Activated T-cell treated with anti-CD3 and anti-CD28 coated beads, Interleukin-2, amount 50 U/mL, for 1 hour (primary cell): ENCODE measurements at places on chromosomes 1 and 21.

GRCh38 chr1:171247501-171247900 lies 793 bp upstream of the FMO1 start:
- no peak for DNase-seq

DNA sequence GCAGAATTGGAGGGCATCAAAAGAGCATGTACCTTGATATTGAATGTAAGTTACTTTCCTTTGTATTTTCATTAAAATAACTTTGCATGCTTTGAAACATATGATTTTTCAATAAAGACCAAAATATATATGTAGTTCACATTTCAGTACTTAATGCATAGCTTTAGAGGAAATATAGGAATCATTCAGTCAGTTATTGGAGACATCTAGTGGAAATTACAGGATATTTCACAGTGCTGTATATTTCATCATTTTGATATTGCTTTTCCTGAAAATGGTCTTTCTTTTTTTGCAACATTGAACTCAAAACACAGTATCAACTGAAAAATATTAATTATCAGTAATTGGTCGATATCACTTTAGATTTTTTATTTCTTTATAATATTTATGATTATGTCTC lies 375.8 kb downstream of the NCAM2 start:
- DNase-seq = no peak

DNA sequence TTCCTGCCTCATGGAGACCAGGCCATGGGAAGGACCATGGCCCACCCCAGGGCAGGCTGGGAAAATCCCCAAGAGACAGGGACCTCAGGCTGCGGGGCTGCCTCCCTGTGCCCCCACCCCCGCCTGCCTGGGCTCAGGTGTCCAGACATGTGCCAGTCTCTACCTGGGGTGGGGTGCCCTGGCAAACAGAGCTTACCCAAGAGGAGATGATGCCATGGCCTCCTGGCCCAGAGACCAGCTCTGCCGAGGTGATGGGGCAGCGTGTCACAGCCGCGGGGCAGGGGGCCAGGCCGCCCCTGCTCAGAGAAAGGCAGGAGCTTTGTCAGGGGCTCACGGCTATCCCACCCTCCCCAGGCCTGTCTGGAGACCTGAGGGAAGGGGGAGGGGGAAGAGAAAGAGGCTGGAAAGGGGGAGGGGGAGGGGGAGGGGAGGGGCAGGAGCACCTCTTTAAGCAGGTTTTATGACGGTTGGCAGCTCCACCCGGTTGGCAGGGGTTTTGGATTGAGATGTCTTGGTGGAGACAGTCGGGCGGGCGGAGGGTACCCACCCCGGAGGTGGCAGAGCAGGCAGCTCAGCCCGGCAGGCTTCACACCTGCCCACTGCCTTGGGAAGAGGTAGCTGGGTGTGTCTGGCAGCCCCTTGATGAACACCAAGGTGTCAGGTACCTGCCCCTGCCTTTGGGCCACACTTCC lies 101.5 kb upstream of the IFFO2 start:
- no peak for DNase-seq

GRCh38 chr1:28668191-28668955 lies at the start of gene GMEB1:
GMEB1 (plus strand) TSS chr1:28668784; CDS start chr1:28683613, 14,829 bp downstream.
- peak; percentile 83 for DNase-seq

DNA sequence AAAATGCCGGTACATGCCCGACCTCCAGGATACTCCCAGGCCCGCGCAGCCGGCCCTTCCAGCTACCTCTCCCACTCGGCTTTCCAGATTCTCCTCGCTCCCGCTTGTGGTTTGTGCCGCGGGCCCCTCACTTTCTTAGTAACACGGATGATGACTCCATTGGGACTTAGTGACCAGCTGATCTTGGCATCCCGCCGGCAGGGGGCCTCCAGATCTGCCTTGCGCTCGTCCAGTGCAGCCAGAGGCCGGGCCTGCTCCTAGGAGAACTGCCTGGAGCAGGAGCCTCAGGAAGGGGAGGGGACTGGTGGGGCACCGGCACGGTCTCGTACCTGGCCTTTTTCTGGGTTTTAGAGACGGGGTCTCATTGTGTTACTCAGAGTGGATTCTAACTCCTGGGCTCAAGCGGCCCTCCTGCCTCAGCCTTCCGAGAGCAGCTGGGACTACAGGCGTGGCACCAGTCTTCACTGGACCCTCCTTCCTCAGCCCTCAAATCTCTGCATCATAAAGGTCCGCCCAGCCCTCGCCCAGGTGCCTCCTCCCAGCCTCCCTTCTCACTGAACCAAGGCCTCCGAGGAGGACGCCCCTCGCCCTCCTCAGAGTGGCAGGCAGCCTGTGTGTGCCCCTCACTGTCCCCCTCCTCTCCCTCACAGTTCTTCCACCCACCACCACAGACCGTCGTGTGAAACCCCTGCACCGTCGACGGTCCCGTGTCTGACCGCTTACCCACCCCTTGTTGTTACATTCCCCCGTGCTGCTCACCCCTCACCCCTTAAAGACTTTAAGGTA lies 78.6 kb downstream of the SLC25A24 start:
- DNase-seq = no peak

DNA sequence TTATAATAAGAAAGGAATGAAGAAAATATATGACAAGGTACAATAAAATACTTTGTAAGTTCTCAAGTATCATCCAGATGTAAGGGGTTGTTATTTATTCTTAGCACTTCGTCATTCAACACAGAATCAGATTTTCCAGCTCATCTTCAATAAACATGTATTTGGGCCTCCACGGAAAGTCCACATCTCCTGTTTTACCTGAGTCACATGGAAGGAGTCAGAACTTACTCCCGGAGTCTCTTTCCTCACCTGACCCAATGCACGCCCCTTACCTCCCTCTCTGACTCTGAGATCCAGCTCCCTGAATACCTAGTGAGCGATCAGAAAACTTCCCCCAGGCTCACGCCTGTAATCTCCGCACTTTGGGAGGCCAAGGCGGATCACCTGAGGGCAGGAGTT lies 1.5 kb upstream of the PMVK start:
- no peak for DNase-seq

- no peak for DNase-seq
Observed at GRCh38 chr1:58107943-58108342, 438.6 kb downstream of the OMA1 start.

DNA sequence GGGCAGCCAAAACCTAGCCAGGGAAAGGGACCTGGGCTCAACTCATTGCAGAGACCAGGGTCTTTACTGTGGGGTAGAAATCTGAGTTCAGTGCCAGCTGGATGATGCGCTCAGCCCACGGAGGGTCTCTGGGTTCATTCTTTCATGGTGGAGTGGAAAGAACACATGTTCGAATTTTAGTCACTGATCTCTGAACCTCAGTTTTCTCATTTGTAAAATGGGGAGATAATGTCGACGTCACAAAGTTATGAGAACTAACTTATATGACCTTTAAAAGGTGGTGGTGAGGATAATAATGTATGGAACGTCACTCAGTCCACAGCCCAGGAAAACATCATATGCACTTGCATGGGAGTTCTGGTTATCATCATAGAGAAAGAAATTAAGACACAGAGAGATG lies 1.2 kb upstream of the TAL1 start:
- no peak for DNase-seq

DNA sequence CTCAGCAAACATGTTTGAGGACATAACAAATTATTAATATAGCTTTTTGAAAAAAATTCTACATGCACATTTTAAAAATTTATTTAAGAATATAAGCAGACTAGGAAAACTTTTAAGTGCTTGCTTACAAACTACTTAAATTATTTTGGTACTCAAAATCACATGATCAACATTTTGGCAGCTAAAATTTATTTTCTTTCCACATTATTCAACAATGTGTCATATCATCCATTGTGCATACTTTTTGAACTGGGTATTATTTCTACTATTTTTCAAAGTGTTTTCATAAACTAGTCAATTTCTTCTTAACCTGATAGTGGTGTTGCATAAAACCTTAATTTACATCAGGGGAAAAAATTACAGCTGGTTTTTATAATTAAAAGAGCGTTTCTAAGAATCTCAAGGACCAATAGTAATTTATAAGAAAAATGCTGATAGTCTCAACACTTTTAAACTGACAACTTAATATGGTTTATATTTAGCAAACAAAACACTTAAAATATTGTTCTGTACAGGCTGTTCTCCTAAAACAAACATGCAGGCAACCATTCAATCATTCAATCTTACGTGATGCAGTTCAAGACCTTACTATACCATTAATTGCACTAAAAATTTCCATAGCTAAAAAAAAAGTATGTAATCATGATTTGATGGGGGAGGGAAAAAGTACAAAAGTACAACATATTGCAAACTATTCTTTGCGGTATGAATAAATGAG lies 105.0 kb downstream of the GPATCH2 start:
- no peak for DNase-seq

DNA sequence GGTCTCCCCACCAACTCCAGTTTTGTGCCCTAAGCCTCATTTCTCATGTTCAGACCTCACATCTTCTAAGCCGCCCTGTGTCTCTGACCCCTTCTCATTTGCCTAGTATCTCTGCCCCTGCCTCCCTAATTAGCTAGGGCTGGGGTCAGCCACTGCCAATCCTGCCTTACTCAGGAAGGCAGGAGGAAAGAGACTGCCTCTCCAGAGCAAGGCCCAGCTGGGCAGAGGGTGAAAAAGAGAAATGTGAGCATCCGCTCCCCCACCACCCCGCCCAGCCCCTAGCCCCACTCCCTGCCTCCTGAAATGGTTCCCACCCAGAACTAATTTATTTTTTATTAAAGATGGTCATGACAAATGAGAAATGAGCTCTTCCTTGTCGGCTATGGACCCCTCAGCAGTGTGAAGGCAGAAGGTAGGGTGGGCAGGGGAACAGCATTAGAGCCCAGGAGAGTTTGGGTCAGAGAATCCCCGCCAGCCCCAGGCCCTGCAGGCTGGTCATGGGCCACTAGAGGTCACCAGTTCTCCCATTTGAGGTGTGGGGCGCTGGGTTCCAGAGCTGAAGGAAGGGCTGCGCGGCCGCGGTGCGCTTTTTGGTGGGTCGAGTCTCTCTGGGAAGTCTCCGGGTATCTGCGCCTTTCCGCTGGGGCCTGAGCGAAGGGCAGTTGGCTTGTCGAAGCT lies 11.5 kb downstream of the ADAMTSL4 start:
- peak; percentile 84 for DNase-seq

DNA sequence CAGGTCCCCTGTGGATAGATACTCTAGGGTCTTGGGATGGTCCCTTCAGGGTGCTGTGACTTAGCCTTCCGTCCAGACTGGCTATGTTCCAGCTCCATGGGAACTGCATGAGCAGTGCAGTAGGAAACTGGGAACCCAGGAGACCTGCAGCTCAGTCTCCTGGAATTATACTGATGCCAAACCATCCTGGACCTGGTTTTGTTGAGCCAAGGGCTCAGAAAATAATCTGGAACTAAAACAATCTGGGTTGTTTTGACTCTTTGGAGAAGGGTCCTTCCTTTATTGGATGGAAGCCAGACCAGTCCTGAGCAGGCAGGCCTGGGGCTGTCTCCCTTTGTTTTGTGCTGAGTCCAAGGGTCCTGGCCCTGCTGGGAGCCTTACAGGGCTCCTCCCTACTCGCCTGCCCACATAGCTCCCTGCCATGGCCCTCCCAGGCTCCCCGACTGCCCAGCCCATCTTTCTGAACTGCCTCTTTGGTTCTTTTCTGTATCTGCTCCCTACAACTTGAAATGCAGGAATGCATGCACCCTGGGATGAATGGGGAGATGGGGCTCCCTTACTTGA lies 1.2 kb downstream of the IPO13 start:
- no peak for DNase-seq

DNA sequence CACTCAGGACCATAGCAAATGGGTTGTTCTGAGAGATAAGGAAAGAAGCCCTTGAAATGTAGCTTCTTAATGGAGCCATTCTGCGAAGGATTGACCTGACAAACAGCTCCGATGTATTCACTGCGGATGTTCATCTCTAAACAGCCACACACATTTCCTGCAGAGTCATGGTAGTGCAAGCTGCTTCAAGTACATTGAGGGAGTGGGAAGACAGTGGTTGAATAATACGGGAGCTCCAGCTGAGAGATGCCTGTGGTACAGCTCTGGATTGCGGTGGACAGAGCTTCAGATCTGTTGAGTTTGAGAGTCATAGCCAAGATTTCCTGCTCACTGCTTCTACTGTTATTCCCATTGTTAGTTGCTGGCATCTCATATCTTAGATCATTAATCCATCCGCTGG lies 86.6 kb downstream of the ZBTB18 start:
- no peak for DNase-seq

DNA sequence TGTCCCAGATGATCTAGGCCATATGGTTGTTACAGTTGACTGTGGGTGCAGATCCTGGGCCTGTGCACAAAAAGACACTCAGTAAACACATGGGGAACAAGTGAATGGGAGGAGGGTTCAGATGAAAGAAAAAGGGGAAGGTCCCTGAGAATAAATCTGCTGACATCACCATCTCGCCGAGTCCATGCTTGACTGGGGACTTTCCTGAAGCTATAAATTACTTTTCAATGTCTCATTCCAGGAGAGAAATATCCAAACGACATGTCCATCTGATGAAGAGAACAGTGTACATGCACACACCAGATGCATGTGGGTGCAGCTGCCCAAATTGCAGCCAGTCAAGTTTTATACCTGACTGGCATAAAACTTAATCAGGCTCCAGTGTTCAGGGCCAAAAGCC lies 109.0 kb downstream of the HIVEP3 start:
- DNase-seq = no peak

- no peak for DNase-seq
Observed at GRCh38 chr21:45845063-45845769, 136.4 kb upstream of the COL6A1 start.

- DNase-seq = no peak
Observed at GRCh38 chr21:35565204-35565611, 495.1 kb downstream of the SETD4 start.

GRCh38 chr1:22845398-22845935 lies 127.2 kb downstream of the LACTBL1 start:
- DNase-seq = no peak

GRCh38 chr1:200674838-200675587 lies 5.3 kb upstream of the DDX59 start:
- DNase-seq = no peak

- no peak for DNase-seq
Observed at GRCh38 chr21:16563795-16564194, 834.0 kb downstream of the USP25 start.
